Astrocyte (in vitro differentiated cells and primary cell): ENCODE measurements at places on chromosomes 3 and 15. TPM values are rescaled to one million over a fixed set of nuclear protein-coding genes. Genes with fewer than 3 reads are reported as not detected.

Gene ISL2
- total RNA-seq, result 1.3 and 2.1 TPM in 2 replicates

Gene CCDC32
- total RNA-seq, result 24.3 and 31.4 TPM in 2 replicates

Gene LRRC3B
- 1.6 and 5.7 TPM in 2 replicates for total RNA-seq

- peak; percentile 89 for DNase-seq
Measured at GRCh38 chr15:29924750-29925149, 102.5 kb upstream of the TJP1 start.

DNA sequence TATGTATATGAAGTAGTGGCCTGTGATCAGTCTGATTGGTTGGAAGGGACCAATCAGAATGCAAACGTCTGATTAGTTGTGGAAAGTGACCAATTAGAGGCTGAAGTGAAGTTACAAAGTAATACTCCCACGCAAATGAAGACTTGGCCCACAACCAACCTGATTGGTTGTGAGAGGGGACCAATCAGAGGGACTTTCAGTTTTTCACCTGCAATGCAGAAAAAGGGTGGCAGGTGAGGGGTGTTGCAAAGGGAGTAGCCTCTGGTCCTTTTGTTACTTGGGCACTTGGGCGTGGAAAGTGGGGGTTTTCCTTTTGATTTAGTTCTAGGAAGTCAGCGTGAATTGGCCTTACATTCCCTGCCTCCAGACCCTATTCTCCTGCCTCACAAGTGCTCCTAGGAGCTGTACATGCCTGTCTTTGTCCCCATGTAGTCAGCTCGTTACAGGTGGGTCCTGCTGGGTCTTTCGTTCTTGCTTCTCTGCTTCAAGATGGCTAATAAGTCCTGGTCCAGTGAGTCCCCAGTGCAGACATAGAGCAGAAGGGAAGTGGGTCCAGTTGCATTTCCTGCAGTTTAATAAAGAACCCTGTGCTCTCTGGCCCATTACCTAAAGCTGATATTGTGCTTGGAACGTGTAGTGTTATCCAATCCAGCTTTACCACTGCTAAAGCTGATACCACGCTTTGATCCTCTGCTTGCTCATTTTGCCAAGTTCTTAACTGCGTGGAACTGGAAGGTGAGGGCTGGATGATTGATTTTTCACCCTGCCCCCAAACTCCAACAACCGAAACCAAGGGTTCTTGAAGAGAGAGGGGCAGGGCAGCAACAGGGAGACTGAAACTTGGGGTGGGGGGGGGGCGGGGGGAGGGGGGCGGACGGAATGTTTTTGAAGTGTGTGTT is 46.0 kb upstream of the CD47 start:
- no peak for DNase-seq

DNA sequence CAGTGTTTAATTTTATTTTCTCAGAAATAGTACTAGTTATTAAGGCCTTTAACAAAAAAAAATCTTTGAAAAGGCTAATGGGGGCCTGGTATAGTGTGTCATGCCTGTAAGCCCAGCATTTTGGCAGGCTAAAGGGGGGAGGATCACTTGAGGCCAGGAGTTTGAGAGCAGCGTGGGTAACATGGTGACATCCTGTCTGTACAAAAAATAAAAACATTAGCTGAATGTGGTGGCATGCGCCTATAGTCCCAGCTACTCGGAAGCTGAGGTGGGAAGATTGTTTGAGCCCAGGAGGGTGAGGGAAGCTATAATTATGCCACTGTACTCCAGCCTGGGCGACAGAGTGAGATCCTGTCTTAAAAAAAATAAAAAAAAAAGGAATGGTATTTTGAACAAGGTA is 61.9 kb downstream of the TRAK1 start:
- DNase-seq, result no peak

GRCh38 chr3:40267937-40268724 is 41.4 kb upstream of the EIF1B start:
- DNase-seq, result no peak

DNA sequence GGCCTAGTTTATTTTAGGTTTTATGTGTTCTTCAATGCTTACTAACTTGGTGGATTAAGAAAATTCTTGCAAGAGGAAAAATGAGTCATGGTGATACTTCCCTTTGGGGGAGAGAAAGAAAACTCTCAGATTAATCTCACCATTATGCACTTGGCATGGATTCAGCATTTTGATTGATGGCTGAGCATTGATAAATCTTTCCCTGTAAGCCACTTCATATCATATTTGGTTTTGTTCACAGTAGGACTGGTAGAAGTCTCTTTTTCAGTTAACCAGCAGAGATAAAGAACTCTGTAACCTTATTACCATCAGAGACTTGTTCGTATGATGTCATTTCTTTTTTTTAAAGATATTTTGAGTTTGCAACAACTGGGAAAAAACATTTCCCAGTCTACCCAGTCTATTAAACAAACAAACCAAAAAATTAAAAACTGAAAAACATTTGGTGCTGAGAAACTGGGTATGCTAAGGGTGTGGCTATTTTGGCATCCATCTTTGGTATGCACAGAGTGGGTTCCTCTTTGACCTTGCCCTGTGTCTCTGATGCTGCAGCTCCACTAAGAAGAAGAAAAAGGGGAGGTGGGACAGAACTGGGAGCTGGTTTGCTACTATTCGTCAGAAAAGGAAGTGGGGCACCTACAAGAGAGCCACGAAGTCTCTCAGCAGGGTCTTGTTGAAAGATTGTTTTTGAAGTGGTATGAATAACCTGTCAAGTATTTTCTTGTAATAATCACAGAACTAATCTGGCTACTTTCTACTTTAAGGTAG is 17.2 kb downstream of the TMOD3 start:
- DNase-seq, result peak; percentile 80

DNA sequence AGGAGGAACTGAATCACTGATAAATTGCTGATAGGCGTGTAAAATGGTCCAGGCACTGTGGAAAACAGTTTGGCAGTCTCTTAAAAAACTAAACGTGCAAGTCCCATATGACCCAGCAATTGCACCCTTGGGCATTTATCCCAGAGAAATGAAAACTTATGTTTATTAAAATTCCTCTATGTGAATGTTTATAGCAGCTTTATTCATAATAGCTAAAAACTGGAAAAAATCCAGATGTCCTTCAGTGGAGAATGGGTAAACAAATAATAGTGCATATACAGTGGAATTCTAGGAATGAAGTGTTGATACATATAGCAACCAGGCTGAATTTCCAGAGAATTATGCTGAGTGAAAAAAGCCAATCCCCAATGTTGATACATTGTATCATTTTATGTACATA is 482.2 kb upstream of the PDZRN3 start:
- no peak for DNase-seq
